GDM1 (cell line): ENCODE measurements at places on chromosomes 13 and 19.
A peak's percentile ranks its signal among the peaks of the same experiment; 100 is the strongest.

GRCh38 chr13:19861762-19862161 is 1.7 kb downstream of the ZMYM5 start:
- DNase-seq, result no peak

DNA sequence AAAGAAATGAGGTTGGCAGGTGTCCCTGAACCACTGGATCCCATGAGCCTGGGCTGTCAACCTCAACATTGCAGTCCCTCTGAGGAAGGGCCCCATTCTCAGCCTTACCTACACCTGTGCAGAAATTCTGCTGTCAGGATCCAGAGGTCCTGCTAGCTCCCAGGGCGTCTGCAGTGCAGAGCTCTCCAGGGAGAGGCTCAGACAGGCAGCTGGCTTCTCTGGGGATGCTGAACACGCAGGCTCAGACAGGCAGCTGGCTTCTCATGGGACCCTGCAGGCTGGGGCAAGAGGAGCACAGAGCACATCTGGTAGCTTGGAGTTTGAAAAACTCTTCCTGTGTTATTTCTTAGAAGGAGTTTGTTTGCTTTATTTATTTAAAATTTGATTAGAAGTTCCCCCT is 50.9 kb downstream of the TMEM255B start:
- no peak for DNase-seq

DNA sequence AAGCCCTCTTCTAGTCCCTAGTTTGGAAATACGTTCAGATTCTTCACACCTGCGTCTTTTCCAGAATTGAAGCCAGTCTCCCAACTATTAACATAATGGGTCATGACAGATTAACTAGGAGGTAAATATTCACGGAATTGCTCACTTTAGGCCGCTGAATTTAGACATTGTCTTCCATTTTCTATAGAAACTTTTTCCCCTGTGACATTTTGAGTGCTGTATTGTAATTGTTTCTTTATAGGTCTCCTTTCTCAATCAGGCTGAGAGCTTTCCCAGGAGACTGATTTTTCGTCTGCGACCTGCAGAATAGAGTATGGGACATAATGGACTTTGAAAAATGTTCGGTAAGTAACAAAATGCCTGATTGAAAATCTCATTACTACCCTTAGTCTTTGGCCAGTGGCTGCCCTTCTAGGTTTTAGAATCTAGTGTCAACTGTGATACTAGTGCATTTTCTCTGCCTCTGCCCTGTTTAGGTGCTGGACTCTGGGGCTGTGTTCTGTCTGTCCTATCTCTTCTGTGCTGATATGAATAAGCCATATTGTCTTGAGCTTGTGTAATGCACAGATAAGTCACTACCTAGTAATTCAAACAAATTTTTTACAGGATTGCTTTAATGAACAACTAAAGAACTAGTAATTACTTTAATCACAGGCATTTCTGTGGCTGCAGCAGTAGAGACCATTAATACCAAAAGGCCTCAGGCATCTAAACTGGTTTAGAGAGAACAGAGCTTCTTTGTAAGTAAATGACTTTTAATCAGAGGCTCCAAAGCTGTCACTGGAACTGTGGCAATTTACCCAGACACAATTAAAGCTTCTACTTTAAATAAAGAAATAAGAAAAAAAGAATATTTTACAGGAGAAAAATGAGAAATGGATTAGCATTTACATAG is 122.4 kb upstream of the FREM2 start:
- no peak for DNase-seq

DNA sequence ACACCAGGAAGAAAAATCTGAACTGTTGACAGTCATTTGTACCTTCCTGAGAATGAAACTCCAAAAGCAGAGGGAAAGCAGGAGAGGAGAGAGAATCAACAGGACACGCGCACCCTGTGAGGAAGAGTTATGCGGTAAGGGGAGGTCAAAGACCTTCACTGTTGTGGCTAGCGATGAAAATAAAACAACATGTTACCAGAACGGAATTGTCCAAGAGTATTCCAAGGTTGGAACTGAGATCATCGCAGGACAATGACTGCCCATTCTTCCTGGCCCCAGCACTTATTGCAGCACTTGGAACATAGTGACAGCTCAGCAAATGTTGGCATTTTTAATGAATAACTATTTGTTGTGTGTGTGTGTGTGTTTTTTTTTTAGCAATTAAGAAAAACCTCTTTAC is 176.0 kb upstream of the TSC22D1 start:
- no peak for DNase-seq

- no peak for DNase-seq
These were observed 20.2 kb upstream of the PNMA8B start for GRCh38 chr19:46515879-46516350.

GRCh38 chr19:10712045-10712444 is 5.8 kb upstream of the DNM2 start:
- no peak for DNase-seq

DNA sequence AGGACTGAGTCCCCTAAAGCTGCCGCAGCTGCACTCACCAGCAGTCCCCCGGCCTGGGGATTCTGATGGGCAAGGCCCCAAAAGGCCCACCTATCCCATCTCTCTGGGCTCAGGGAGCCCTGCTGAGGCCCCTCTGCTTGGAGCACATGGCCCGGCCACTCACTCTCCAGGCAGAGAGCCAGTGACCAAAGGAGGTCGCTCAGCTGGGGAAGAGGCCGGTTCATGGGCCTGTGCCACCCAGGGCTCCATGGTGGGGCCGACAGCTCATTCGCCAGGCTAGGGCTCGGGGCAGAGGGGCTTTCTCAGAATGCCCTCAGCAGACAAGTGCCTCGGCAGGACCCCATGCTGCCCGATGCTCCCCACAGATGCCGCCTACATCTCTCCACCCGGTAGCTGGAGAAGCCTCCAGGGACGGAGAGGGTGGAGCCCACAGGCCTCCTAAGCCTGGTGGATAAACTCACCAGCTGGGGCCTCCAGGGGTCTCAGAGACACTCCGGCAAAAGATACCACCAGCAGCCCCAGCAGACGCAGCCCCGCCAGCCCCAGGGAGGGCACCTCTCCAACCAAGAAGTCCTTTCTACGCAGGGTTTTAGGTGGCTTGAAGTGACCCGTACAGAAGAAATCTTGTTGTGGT is 54.4 kb downstream of the MLLT1 start:
- no peak for DNase-seq

- DNase-seq, result no peak
These were observed 198.1 kb downstream of the OXGR1 start for GRCh38 chr13:96796091-96796633.

DNA sequence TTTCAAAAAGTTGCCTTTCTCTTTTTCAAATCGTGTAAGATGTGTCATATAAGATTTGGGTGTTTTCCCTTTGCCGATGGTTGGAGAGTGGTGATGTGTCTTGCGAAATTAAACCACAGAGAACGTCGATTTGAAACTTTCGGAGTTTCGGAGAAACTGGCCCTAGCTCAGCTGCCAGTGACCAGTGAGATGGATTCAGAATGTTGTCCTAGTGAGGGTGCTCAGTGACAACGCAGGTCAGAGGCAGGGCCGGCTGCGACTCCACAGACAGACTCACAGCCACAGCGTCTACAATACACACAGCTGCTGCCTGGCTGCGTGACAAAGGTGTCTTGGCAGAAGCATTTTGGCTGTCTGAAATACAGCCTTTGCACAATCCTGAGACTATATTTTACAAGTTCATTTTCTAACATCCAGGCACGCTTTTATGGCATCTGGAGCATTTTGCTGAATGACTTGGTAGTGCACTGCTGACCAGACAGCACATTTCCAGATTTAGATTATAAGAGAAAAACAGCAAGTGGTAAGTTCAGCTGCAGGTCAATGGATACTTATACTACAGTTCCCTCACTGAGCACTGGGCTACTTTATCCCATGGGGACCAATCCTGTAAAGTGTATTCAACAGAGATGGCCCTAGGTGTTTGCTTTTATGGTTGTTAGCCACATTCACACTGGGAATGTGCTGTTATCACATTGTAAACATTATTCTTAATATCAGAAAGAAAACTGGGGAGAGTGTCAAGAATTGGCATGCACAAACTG is 207.5 kb downstream of the KCNRG start:
- no peak for DNase-seq

DNA sequence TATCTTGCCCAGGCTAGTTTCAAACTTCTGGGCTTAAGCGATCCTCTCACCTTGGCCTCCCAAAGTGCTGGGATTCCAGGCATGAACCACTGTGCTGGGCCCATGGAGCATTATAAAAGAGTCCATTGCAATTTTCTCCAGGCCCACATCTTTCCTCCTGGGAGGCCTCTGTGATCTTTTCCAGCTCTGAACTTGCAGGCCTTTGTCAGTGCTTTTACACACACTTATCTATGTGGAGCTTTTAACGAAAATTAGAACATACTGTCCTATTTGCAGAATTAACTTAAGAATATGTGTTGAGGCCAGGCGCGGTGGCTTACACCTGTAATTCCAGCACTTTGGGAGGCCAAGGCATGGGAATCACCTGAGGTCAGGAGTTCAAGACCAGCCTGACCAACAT is 23.9 kb downstream of the TDRD12 start:
- no peak for DNase-seq

DNA sequence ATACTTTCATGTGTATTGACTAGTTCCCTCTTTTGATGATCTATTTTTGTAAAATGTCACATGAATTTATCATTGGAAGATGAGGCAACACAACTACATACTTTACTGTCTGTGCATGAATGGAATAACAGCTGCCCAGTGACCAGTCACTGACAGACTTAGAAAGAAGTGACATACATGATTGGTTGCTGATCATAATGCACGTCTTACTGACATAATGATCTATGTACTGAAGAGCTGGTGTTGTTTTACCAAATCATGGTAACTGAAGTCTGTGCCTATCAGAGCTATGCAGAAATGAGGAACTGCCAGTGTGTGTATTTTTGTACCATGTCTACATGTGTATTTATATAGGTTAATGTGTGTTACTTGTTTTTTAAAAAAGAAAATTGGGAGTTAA is 26.5 kb downstream of the GPR18 start:
- peak; percentile 59 for DNase-seq

- DNase-seq, result no peak
These were observed 30.5 kb downstream of the VAV1 start for GRCh38 chr19:6803036-6803404.

- no peak for DNase-seq
These were observed 4.6 kb upstream of the PRKCG start for GRCh38 chr19:53877361-53877766.

DNA sequence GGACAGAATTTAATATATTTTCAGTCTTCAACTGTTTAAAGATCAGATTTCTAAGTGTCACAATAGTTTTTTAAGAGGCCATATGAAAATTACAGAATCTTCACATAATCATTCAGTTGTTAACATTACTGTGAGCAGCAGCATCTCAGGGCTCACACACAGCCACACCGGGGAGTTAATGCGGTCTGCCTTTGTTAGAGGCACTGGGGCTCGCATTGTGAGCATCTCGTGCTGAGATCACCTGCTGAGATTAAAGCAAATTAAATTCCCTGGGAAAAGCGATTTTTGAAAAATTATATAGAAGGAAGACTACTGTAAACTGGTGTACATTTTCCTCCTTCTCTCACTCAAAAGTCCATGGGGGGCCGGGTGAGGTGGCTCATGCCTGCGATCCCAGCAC is 16.6 kb downstream of the GPR12 start:
- no peak for DNase-seq

DNA sequence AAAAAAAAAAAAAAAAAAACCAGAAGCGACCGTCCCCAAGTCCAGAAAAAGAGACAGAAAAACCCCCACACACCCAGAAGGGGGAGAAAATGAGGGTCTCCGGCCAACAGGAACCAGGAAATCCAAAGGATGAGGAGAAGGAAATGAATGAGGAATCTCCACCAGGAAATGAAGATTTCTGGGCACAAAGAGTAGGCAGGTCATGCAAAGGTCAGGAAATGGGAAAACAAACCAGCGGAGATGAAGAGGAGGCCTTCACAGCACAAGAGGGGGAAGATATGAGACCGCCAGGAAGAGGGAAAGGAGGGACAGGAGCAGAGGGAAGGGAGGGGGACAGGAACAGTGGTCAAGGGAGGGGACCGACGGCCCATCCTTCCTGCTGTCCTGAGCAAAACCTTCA is 5.8 kb downstream of the TEAD2 start:
- no peak for DNase-seq

DNA sequence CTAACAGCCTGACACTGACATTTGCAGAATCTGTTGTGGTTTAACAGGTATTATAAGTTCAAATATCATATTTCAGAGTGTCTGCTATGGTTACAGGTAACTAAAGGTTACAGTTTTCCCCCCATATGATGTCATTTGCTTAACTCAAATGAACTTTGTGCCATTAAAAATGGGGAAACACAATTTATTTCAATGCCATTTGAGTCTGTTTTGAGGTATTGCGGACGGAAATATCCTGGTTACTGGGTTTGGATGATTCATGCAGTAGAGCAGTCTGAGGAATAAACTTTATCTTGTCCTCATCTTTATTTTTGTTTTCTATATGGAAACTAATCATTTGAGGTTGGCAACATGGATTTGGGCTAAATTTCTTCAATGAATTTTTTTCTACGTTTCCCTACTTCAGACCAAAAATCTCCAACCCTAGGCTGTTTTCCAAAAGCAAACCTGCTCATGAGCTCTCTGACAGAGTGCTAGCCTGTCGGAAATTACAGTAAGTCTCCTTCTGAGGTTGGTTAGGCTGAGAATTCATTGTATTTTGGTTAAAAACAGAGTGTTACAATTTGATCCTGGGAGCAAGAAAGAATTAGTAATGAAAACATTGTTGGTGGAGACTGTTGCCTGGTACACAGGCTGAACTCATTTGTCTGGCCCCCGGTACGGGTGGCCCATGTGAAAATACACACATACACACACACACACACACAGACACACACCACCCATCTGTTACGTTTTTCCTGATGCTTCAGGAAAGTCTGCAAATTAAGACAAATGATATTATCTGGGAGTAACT is 66.1 kb downstream of the AKAP11 start:
- no peak for DNase-seq

DNA sequence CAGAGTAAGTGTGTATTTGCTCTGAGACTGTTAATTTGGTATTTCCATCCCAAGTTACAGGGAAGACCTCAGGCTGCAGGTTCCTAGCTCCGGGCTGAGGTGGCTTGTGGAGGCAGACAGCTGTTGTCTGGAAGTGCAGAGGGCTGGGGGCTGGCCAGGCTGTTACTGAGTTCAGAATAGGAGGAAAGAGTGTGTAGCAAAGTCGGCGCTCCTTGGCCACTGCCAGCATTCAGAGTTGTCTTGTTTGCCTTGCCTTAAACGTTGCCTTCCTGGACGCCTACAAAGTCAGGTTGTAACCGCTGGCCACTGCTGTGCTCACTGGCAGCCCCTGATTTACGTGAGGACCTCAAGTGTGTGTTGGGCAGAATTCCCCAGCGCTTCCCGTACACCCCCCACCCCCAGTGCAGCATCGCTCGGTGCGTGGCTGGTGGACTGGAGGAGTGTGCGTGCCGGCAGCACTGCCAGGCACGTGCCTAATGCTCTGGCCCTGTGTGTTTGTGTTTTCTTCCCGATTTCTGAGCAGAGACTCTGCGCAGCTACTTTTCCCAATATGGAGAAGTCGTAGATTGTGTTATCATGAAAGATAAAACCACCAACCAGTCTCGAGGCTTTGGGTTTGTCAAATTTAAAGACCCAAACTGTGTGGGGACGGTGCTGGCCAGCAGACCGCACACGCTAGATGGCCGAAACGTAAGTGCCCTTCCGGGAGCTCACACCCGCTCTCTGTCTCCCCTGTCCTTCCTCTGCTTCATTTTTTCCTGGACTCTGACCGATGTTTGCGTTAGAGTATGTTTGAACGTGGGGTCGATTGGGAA is 10.5 kb downstream of the DAZAP1 start:
- no peak for DNase-seq

GRCh38 chr13:19587635-19588300 is 26.4 kb upstream of the TPTE2 start:
- peak; percentile 73 for DNase-seq
